ENCODE measurements at places on chromosomes 6 and 20.

GRCh38 chr6:106070636-106071035, 15.5 kb upstream of the PRDM1 start:
- no peak for DNase-seq

- DNase-seq, result no peak
These were observed 45.0 kb downstream of the TFAP2A start for GRCh38 chr6:10369896-10370295.

- DNase-seq, result no peak
These were observed 7.0 kb downstream of the EYA2 start for GRCh38 chr20:46901638-46902037.

DNA sequence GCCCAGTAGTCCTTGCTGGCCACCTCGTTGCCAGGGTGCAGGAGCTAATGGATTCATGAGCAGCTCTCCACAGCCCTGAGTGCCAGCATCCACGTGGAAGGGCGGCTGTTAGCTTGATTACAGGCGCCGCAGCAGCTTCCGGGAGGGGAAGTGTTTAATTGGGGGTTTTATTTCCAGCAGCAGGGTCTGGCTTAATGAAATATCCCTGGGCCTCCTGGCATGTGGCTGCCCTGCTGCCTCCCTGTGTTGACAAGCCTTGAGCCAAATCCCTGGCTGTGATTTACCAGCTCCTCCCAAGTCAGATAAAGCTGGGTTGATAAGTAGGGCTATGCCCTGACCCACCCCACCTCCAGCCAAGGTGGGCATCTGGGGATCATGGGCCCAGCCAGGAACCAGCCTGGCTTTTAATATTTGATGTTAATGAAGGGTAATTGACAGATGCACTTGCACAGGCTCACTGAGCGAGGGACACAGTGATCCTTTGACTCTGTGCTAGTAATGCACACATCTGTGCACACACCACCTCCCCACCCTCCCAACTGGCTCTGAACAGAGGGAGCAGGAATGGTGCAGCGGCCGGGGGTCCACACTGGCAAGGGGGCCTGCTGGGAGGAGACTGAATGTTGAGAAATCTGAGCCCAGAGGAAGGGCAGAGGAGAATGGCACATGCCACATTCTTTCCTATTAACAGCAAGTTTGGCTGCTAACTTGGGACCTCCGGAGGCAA, 13.6 kb downstream of the GLP1R start:
- DNase-seq, result no peak

- DNase-seq, result no peak
These were observed 97.2 kb upstream of the PDE10A start for GRCh38 chr6:165760126-165760802.

GRCh38 chr6:21594416-21595281, 1.1 kb downstream of the SOX4 start:
- no peak for DNase-seq

DNA sequence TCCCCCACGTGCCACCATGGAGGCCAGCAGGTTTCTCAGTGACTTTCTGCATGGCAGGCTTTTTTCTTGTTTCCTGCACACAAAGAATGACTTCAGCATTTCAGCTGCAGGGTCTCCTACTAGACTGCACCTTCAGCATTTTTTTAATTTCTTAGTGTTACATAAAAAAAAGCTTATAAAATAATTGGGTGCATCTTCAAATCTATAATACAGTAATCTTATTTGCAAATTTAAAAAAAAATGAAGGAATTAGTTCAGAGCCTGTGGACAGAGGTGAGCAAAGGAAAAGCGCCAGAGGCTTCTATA, 57.6 kb downstream of the FAM50B start:
- no peak for DNase-seq

DNA sequence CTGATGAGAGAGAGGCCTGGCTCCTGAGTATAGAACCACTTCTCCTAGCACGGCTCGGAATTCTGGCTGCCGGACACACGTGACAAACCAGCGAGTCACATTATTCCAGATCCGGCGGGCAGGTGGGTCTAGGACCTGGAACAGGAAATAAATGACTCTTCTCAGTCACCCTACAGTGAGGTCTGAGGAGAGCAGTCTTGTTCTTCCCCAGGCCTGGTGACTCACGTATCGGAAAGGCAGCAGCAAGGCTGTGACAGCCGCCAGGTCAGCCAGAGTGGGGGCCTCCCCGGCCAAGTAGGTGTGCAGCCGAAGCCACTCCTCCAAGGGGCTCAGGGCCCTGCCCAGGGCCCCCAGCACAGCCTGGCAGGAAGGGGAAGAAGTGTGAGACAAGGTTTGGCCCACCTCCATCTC, 2.8 kb downstream of the VARS1 start:
- DNase-seq, result no peak

DNA sequence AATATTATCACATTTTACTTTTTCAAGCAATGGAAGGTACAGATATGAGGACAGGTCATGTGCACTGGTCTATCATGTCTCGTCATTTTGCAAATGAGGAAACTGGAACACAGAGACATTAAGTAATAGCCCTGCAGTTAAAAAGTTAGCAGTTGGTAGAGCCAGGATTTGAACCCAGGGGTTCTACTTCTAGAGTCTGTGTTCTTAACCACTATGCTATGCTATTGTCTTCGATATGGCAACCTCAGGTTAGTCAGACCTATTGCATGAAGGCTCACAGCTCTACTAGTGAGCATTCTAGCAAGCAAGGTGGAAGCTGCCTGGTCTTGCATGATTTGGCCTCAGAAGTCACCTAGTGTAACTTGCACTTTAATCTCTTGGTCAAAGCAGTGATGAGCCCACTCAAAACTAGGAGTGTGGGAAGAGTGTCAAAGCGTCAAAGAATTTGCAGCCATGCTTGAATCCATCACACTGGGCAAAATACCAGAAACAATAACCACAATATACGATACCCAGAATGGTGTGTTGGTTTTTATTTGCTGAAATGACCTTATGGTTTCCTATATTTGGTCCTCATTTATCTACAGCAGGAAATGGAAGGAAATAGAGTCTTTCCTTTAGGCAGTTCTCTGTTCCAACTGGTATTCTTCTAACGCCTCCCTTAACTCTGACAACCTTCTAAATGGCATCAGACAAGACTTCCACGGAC, 20.4 kb upstream of the BMP2 start:
- no peak for DNase-seq

- no peak for DNase-seq
These were observed 309.8 kb downstream of the HIVEP2 start for GRCh38 chr6:142635130-142635529.

GRCh38 chr6:165990216-165990615, 177.4 kb downstream of the TBXT start:
- no peak for DNase-seq

GRCh38 chr20:34797012-34797995, 28.1 kb downstream of the NCOA6 start:
- DNase-seq, result no peak

DNA sequence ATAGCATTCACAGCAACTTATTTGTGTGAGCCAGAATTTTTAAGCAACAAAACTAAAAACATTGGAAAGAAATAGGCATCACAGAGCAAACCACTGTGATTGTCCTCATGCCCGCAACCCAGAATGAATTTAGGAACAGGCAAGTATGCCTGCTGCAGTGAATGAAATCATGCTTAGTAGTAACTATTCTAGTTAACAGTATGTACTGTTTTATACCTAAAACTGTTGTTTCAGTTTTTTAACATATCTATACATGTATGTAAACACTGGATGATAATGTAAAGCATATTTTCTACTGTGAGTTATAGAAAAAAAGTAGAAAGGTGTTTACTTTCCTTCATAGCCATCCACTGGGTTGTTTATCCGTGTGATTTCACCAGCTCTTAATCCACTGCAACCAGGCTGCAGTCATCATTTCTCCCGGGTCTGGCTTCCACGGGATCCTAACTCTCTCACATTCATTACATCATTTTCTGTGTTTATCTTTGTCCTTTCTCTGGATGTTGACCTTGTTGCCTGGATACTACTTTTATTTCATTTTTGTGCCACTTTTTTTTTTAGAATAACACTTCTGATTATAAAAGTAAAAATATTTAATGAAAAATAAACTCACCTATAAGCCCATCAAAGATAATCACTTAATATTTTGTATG, 3.6 kb upstream of the ARFGEF3 start:
- DNase-seq, result no peak

GRCh38 chr6:56760842-56761241, 118.2 kb upstream of the DST start:
- no peak for DNase-seq

DNA sequence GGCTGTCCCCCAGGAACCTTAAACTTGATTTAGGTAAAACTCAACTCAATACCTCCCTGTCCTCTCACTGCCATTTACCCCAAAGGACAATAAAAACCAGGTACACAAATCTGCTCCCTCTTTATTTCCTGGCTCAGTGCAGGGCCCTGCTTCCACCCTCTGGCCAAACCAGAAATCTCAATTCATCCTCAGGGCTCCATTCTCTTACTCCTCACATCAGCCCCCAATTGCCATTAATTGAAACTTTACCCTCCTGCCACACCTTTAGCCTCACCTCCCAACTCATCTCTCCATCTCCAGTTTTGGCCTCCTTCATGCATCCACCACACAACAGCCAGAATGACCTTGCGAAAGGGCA, 10.5 kb downstream of the ZBTB2 start:
- no peak for DNase-seq

- DNase-seq, result no peak
These were observed 4.2 kb upstream of the VAPB start for GRCh38 chr20:58384821-58385220.

DNA sequence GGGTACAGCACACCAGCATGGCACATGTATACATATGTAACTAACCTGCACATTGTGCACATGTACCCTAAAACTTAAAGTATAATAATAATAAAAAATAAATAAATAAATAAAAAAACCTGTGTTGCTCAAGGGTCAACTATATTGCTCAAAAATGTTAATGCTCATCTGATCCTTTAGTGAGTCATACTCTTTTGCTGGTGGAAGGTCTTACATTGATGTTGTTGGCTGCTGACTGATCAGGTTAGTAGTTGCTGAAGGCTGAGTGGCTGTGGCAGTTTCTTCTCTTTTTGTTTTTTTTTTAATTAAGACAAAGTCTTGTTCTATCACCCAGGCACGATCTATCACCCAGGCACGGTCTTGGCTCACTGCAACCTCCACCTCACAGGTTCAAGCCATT, 29.6 kb upstream of the SMIM26 start:
- DNase-seq, result no peak

DNA sequence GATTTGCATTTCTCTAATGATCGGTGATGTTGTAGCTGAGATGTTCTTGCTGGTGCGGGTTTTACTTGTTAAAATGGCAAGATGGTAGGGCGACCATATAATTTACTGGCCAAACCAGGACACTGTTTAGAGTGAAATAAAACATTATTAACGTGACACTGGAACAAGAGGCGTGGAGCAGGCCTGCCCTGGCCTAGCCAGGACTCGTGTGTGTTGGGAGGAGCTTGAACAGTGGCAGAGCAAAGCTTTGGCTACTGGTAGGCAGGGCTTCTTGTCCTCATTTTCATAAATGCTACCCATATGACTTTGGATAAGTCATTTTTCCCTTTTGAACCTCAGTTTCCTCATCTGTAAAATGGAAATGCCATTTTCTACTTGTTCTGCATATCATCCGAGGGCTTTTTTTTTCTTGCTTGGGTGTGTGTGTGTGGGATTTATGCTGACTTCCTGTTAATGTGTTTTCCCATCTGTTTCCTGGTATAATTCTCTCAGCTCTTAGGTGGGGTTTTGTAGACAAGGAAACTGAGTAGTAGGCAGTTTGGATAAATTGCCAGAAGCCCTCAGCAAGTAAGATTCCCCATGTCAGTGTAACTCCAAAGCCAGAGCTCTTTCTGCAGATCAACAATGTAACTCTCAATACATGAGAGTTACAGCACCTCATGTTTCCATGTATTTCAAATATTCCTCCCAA, 81.7 kb downstream of the TOX2 start:
- no peak for DNase-seq

- DNase-seq, result no peak
These were observed 382.4 kb downstream of the PKHD1 start for GRCh38 chr6:51704932-51705540.

DNA sequence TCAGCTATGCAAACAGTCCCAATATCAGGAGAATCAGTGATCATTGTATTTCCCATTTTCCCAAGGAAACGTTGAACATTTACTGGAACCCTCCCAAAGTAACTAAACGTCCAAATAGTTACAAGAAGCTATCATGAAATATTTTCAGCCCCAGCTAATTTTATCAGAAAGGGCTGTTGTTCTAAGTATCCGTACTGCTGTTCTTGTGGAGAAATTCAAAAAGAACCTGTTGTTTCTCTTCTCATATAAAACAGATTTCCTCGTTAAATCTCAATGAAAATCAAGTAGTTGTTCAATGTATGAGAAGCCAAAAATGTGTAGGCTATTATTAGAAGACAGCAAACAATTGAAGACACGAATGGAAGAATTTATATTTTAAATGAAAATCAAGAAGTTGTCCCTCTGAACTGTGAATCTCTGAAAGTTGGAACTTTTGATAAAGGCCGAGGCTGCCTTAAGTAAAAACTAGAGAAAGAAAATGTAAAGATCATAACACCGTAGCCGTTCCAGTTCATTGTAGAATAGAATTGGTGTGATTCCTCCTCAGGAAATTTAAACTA, 107.7 kb downstream of the HFE start:
- DNase-seq, result no peak

GRCh38 chr20:13120471-13120870, 100.6 kb upstream of the ISM1 start:
- DNase-seq, result no peak

DNA sequence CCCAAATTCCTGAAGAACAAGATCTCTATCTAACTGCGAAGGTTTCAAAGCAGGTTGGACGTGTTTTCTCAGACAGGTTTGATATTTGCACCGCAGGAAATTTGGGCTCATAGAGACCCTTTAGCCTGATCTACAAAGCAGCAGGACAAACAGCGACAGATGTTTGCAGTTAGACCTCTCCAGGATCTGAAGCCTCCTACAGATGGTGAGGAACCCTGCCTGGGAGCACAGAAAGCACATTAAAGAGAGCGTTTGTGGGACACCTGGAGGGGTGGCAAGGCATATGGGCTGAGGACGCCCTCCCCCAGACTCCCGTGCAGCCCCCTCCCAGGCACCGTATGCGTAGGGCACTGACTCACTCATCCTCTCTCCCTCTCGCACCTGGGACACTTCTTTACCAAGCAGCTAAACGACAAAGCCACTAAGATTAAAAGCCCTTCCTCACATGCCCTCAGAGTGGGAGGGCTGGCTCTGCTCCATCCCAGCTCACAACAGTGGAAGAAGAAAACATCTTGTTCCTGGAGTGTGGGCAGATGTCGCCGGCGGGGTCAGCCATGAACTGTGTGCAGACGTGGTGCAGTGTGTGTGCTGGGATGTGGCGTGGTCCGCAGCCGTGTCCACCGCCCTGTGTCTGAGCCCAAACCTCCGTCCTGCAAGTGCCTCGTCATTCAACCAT, 249.7 kb upstream of the AFDN start:
- DNase-seq, result no peak

- no peak for DNase-seq
These were observed 376.1 kb upstream of the OPRM1 start for GRCh38 chr6:153662982-153663381.

- DNase-seq, result no peak
These were observed 635.0 kb upstream of the AGPAT4 start for GRCh38 chr6:161908872-161909271.

GRCh38 chr20:13800728-13801134, 15.9 kb downstream of the NDUFAF5 start:
- no peak for DNase-seq

GRCh38 chr6:129289442-129289841, 406.5 kb downstream of the LAMA2 start:
- no peak for DNase-seq

GRCh38 chr6:47310131-47310480, 401 bp upstream of the TNFRSF21 start:
- no peak for DNase-seq

GRCh38 chr20:10469599-10469998, 34.5 kb downstream of the SLX4IP start:
- no peak for DNase-seq
